Central memory CD8-positive, alpha-beta T cell (primary cell): ENCODE measurements at places on chromosomes 11 and 22.

DNA sequence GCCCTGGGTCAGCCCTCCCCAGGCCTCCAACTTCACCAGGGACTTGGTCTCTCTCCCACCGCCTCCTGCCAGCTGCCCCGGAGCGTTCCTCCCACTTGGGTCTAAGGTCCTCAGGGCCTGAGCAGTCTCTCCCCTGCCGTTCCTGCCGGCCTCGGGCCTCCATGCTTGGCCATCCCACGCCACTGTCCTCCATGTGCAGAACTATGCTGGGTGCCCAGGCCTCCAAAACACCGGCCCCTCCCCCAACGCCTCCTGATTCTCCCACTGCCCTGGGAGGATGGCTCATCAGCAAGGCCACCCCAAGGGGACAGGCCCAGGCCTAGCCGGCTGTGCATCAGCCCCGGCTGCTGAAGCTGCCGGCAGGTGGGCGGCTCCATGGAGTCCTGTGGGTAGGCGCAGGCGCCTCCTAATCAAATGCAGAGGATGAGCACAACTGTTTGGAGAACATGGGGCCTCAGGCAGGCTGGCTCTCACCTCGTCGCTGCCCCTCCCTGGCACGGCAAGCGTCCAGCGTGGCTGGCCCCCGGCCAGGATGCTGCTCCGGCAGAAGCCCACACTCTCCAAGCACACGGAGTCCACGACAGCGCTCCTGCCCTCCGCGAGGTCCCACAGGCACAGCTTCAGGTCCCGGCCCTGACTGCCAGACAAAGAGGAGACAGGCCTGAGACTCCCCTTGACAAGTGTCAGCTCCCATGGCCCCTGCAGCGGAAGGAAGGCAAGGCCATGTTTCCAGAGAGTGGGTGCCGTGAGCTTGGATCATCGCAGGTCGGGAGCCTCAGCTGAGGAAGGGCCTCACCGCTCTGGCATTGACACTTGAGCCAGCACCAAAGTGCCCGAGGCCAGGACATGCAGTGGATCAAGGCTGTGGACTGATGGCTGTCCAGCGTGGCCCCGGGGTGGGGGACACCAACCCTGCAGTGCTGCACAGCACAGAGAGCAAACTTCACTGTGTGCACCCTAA is 42.6 kb downstream of the GNB1L start:
- no peak for DNase-seq

DNA sequence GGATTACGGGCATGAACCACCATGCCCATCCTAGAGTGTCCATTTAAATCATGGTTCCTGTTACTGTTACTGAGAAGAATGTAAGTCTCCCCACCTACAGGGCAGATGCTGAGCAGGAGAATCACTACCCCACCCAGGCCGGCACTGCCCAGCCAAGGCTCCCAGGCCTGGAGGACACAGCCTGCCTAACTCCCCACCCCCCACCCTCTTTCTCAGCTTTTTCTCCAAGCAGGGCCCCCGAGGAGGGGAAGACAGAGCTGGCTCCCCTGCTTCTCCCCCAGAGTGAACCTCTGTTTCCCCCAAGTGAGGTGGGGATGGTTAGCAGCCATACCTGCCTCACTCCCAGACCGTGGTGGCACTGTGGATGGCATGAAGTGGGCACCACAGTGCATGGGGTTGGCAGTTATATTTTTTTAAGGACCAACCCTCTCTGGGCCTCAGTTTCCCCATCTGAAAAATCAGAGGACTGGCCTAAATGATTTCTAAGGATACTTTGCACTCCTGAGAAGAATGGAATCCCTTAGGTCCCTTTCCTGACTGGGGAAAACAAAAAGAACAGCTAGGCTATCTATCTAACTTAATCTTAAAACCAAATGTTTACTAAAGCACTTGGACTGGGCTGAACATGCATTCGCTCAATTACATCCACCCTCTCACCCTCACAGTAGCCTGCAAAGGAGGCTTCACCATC is 5.0 kb downstream of the CBX7 start:
- no peak for DNase-seq

GRCh38 chr11:19426756-19427403 is 186.1 kb upstream of the E2F8 start:
- DNase-seq: no peak

GRCh38 chr11:26806219-26806618 is 84.4 kb upstream of the SLC5A12 start:
- DNase-seq: no peak

DNA sequence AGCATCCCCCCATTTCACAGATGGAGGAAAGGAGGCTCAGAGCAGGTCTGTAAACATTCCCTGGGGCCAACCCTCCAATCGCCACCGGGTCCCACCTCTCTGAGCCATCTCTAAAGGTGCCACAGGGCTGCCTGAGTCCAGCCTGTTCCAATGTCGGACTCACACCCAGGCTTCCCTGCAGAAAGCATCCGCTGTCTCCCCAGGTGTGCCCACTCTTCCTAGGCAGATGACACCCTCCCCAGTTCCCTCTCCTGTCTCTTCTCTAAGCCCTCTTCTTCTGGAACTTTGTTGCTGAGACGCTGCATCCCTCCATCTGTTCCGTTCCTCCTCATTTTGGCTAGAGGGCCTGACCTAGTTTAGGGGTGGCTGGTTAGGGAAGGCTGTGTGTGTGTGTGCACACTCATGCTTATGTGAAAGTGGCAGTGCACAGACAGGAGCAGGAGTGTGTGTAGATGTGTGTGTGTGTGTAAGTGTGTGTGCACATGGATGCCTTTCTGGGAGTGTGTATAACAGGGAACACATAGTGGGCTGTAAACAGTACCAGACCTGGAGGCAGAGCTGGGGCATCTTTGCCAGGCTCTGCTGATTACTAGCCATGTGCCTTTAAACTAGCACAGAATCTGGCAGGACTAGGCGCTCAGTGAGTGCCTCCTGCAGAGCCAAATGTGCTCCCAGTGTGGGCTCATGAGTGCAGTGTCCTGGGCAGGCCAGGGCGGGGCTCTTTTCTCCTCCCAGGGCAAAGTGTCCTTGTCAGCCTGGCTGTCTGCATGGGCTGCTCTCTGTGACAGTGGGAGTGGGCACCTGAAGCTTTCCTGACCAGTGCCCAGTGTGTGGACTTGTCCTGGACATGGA is 77.3 kb upstream of the NECTIN1 start:
- no peak for DNase-seq

- DNase-seq: peak; percentile 22
Measured at GRCh38 chr11:111586388-111586831, 15.8 kb upstream of the SIK2 start.

DNA sequence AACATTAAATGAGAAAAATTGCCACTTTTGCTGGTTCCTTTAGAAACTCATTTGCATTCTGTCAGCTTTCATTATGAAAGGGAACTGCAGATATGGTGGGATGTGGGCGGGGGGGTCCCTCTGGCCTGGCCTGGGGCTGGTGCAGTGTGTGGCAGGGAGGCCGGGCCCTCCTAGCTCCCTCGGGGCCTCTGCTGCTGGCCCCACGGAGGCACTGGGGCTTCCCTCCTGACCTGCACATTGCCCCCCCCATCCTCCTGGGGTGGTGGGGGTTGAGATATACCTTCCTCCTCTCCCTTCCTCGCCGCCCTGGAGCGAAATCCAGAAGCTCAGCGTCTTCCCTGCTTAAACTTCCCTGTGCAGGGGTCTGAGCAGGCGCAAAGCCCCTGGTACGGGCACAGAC is 1005.9 kb downstream of the BRD1 start:
- DNase-seq: no peak

- DNase-seq: no peak
Measured at GRCh38 chr11:134037046-134037908, 31.6 kb upstream of the JAM3 start.

GRCh38 chr22:29054251-29054767 is 7.3 kb downstream of the C22orf31 start:
- DNase-seq: no peak

GRCh38 chr11:128620309-128621100 is 33.1 kb upstream of the ETS1 start:
- no peak for DNase-seq

- DNase-seq: no peak
Measured at GRCh38 chr22:37431801-37432707, 4.8 kb upstream of the ELFN2 start.

DNA sequence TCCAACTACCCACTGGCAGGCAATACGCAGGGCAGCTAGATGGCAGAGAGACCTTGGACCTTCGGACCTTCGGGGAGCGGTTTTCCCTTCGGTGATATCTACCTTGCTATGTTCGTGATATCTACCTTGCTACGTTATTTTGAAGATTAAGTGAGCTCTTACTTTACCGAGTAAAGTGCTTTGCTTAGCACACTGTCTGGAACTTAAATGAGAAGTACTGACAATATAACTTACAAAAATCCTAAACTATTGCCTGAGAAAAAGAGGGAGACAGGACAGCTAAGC is 1.0 kb upstream of the PRDM10 start:
- no peak for DNase-seq

DNA sequence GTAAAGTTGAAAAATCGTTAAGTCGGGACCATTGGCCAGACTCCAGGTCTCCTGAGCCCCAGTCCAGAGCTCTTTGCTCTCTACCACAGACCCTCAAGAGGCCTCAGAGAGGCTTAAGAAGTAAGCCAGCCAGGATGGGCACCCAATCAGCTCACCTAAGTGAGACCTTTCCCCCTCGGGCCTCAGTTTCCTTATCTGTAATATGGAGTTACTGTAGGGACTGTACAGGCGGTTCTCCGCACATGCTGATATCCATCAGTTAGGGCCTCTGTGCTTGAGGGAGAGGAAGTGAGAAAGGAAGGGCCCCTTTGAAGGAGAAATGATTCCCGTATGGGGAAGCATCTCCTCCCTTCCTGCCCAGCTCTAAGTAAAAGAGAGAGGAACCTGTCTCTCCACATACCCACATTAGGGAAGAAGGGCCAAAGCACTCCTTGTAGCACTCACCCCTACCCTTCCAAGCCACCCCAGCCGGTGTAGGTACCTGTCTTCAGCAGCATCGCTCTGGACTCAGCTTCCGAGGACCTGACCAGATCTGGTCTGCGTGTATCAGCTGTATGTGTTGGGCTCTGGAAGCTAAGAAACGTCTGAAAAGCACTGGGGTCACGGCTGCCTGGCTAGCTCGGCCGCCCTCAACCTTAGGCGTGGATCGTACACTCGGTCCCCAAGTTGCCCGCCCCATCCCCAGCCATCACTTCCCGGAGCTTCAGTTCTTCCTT is 653 bp downstream of the NAGA start:
- no peak for DNase-seq

GRCh38 chr11:119355091-119355843 is 8.8 kb upstream of the MFRP start:
- no peak for DNase-seq

- no peak for DNase-seq
Measured at GRCh38 chr11:32113200-32113919, 22.5 kb downstream of the RCN1 start.

- DNase-seq: no peak
Measured at GRCh38 chr11:35488117-35488516, 37.3 kb downstream of the PAMR1 start.

GRCh38 chr11:62306227-62306626 is 7.4 kb upstream of the SCGB1D4 start:
- no peak for DNase-seq

DNA sequence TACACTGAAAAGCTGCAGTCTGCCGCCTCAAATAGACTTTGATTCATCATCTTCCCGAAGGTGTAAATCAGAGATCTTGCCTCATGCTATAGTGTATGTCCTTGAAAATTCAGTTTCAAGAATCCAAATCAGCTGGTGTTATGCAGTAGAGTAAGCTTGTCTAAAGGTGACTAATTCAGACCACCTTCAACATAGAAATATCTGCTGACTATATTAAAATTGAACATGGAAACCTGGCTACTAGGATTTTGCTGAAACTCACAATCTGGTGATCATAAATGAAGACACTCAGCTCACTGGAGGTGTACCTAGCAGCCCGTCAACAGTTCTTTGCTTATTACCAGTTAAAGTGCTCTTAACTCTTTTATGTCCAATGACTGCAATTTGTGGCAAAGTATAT is 266.6 kb downstream of the CADM1 start:
- no peak for DNase-seq

GRCh38 chr11:68569357-68569756 is 108.8 kb downstream of the PPP6R3 start:
- no peak for DNase-seq

DNA sequence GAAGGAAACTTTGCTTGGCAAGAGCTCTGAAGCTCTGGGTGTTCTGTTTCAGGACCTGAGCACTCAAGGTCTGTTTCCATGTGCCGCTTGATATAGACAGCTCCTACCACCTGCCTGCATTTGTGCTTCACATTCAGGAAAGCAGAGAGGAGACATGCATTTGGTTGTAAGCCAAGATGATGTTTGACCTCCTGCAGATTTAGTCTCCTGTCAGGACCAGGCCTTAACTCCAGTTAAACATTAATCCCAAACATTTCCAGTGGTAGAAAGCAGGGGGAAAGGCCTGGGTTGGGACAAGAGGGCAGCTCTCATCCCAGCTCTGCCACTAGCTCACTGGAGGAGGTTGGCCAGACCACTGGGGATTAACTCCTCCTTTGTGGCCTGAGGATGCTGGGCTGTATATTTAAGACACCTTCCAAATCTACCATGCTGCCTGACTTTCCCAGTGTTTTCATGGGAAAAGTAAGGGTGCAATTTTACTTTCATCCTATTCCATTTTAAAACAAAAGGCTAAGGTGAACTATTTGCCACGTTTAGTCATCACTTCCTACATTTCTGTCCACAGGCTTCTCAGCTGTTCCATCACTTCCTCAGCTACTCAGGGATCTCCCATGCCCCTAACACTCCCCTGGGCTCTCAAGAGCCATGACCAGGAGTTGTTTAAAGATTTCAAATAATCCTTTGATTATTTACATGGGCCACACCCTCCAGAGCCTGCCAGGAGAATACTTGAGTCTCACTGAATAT is 80.9 kb downstream of the INSC start:
- DNase-seq: no peak

GRCh38 chr22:49235463-49236300 is 592.0 kb downstream of the BRD1 start:
- no peak for DNase-seq

DNA sequence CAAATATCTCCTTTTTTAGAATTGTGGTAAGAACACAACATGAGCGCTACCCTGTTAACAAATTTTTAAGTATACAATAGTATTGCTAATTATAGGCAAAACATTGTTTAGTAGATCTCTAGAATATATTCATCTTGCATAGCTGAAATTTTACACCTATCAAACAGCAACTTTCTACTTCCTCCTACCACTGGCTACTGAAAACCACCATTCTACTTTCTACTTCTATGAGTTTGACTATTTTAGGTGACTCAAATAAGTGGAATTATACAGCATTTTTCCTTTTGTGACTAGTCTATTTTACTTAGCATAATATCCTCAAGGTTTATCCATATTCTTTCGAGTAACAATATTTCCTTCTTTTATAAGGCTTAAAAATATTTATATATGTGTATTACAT is 128.4 kb downstream of the FAM76B start:
- no peak for DNase-seq

- no peak for DNase-seq
Measured at GRCh38 chr11:109775686-109776085, 317.5 kb upstream of the ZC3H12C start.

DNA sequence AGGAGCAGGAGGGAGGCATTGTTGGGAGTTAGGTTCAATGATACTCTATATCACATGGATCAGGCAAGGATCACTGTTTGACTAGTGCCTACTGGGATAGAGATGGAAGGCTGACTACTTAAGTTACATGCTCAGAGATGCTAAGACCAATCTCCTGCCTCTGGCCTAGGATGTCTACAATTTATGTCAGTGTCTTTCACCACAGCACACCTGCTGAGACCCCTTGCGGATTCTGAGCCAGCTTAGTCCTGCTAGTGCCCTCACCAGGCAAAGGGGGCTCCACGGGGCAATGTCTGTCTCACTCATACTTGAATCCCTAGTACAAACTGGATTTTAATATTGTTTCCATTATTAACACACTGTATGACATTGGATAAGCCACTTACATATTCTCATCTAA is 732.5 kb downstream of the DLG2 start:
- no peak for DNase-seq

GRCh38 chr11:10581481-10582019 is 13.1 kb upstream of the LYVE1 start:
- DNase-seq: no peak
